ENCODE measurements at places on chromosomes 2 and 18. TPM values are rescaled to one million over a fixed set of nuclear protein-coding genes. Genes with fewer than 3 reads are reported as not detected.

DNA sequence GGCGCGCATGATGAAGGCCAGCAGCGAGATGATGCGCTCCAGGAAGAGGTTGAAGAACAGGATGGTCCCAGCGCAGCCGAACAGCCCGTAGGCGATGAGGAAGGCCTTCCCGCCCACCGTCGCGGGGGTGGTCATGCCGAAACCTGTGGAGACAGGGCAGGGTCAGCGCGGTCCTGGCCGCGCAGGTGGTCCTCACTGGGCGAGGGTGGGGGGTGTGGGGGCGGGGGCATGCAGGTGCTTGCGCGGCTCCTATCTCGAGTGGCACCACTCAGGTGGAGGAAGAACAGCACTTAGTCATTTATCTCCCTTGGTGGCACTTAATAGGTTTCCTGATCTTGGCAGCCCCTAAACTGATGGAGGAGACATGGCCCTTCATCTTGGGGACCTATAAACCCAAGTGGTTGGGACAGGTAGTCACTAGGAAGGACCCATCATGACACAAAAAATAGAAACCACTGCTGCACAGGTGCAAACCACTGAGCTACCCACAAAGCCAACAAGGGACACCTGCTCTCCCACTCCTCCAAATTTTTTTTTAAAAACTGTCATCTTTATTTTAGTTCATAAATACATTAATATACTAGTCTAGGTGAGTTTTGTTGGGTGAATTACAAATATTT is 118.8 kb downstream of the MSH2 start:
- no peak for DNase-seq

GRCh38 chr2:235008584-235009044 is 56.8 kb downstream of the SH3BP4 start:
- DNase-seq, result no peak

DNA sequence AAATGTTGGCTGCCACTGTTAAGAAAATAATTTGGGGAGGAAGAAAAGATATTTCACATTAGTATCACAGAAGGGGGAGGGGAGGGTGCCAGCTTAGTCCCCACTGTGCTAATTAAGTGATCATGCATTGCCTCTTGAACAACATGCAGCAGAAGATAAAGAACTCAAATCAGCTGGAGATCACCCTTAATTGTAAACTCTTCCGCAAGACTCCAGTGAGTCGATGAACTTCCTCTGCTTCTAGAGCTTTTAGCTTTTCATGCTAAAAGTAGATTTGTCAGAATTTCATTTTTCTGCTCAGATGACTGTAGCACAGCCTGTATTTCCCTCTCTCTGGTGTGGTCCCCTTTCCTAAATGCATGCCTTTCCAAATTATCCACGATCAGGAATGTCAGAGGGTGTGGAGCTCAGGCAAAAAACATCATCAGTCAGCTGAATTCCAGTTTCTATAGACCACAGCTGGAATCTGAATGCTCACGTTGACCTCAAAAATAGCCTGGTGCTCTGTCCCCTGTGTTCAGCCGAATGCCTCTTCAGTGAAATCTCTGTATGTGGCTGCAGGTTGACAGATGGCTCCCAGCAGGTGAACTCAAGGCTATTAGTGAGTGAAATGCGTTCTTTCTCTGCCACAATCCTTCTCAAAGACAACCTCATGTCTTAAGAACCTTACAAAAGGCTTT is 156.8 kb upstream of the UNC80 start:
- DNase-seq, result no peak

DNA sequence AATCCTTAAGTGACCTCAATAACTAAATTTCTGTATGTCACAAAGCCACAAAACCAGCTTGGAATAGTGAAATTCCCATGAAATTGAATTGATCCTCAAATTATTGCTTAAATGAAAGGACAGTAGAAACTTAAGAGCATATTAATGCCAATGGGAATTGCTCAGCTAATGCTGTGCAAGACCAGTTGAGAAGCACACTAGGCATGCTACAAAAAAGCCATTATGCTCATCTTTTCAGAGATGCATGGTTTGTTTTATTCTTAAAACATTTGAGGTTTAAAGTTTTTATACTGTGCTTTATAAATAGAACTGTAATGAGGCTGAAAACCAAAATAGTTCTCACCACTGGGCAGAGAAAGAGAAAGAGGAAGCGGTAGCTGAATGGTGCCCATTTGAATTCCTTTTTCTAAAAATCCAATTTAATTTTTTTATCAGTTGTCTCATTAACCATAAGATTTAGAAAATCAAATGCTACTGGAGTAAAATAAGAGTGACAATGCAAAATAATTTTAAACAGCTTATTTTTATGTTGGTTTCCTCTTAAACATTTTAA is 98.6 kb downstream of the LNPK start:
- DNase-seq, result no peak

GRCh38 chr18:52339891-52340371 is at the start of gene DCC:
TSS of gene DCC (plus strand) at chr18:52340197. CDS start at chr18:52340788, 591 bp downstream.
- peak; percentile 64 for DNase-seq

DNA sequence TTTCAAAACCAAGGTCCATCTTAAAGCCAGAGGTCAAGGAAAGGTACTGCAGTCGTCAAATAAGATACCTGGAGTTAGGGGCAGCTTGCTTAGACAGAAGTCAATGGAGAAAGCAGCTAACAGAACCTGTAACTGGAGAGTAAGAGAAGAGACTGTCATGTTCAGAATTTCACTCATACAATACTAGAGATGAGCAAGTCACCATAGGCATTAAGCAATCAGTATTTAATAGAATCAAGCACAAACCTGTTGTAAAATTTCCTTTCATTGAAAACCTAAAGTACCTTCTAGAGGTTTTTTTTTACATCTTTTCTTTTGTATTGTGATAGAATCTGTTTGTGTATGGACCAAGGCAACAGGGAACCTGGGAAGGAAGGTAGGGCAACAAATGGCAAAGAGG is 183.4 kb upstream of the ERBB4 start:
- DNase-seq, result no peak

DNA sequence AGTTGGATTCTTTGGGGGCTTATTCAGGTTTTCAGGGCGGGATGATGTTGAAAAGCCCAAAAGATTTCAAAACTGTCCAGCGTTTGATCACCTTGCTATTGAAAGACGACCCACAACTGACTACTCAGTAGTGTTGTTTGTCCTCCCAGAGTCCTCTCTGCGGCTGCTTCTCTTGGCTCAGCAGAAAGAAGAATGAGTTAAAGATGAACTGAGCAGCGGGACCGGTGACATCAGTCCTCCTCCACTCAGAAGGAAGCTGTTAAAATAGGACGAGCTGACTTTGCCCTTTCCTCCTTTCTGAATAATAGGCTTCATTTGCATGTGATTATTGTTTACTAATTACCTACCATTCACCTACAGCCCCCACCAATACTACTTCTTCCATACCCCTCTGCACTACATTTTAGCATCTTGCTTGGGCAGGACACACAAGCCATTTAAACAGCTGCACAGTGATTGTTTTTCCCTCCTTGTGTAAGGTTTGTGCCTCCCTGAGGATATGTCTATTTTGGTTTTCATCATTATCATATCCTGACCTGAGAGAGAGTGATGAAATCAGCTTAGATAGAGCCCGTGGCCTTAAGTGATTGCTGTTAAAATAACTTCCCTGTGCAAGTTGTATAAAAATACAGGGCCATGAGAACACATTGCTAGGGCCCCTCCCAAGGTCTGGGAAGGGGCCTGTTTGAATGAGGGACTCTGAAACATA is 261.8 kb downstream of the FHOD3 start:
- no peak for DNase-seq

GRCh38 chr2:46123013-46123412 is 174.2 kb upstream of the EPAS1 start:
- DNase-seq, result no peak

- DNase-seq, result no peak
These were observed 402.6 kb downstream of the NBAS start for GRCh38 chr2:15158532-15158931.

- DNase-seq, result no peak
These were observed 22.3 kb downstream of the KLF7 start for GRCh38 chr2:207143215-207144172.

GRCh38 chr2:163652751-163653150 is 83.1 kb downstream of the FIGN start:
- DNase-seq, result no peak

DNA sequence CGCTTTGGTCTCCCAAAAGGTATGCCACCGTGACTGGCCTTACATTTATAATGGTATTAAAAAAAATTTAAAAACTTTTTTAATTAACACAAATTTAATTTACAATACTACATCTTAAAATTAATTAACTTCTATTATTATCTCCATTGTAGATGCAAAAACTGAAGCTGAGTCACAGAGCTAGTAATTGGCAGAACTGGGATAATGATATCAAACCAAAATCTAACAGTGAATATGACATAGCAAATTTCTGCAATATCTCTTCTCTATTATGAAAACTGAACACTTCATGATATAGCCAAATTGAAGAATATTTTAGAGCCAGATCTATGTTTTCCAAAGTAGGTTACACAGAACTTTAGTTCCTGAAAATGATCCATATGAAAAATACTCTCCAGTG is 66.4 kb upstream of the CHAC2 start:
- no peak for DNase-seq

GRCh38 chr2:64244037-64244416 is 99.8 kb upstream of the PELI1 start:
- DNase-seq, result no peak

DNA sequence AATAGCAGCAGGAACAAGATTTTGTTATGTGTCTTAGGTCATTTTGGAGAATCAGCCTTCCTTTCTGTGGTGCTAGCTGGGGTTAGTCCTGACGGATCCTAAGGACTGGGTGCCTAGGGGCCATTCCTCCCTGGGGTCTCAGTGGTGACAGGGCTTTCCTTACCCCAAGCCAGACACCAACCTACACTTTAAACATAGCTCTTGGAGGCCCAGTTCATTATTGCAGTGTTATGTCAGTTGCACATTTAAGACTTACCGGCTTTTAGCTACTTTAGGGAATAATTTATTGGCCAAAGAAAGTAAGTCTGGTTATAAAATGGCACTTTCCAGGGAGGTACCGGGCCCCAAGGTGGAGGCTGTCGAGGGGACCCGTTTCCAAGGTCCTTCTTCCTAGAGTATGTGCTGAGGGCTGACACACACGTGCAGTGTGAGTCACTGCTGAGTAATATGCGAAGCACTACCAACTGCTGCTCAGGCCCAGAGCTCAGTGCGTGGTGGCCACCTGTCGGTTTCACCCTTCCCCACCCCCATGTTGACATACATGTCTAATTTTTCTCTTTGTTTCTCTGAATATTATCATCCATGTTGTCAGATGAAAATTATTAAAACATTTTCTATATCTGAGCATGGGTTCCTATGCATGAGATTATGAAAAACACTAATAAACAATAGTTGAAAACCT is 37.0 kb upstream of the GRHL1 start:
- DNase-seq, result peak; percentile 70

DNA sequence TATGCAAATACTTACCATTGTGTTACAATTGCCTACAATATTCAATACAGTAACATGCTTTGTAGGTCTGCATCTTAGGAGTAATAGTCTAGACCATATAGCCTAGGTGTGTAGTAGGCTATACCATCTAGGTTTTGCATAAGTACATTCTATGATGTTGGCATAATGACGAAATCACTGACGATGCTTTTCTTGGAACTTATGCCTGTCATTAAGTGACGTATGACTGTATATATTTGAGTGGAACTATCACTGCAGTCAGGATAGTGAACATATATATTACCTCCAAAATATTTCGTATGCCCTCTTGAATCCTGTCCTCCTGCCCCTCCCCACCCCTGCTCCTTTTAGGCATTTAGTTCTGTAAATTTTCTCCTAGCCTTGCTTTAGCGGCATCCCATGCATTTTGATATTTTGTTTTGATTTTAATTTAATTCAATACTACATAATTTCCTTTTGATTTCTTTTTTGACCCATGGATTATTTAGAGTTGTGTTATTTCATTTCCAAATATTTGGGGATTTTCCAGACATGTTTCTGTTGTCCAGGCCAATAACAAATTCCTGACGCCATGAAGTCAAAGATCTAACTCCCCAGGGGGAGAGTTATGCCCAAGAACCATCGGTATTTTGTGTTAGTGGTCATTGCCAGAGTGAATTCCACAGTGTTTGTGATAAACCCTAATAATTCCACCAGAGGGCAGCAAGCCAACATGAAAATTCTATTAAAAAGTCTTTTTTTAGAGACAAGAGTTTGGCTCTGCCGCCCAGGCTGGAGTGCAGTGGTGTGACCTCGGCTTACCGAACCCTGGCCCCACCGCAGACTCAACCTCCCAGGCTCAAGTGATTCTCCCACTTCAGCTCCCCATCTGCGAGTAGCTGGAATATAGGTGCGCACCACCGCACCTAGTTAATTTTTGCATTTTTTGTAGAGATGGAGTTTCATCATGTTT is 24.2 kb upstream of the CASP8 start:
- DNase-seq, result peak; percentile 53

DNA sequence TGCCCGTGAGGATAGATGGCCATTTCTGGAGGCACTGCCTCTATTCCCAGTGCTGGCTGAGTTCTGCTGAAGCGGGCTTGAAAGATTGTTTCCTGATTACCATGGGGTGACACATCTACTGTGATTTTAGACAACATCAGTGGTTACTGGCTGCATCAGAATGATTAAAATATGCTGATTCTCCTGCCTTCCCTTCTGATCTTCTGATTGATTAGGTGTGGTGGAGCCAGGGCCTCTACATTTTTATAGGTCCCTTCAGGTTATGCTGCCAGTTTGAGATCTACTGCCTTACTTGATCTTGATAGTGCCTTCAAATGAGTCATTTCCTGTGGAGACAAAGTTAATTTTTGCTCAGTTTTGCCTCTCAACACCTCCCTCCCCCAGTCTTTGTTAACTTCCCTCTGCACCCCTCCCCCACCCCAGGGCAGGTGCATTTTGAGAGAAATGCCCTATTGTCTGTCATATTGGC is 31.6 kb upstream of the SNORC start:
- no peak for DNase-seq

DNA sequence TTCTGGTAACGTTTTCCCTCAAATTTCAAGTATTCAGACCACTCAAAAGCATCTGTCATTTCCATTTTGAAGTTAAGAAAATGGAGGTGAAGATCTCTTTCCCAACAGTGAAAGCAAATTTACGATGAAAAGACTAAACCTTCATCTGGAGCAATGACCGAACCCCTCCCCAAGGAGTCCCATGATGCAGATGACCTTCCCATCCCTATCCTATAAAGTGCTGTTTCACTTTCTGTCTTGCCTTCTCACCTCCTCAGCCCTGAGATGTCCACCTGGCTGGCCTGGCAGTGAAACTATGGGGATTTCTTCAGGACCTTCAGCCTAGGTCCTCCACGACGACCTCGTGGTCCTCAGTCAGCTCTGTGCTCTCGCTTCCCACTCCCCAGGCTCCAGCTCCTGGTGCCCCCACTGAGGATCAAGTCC is 925 bp upstream of the NPC1 start:
- no peak for DNase-seq

GRCh38 chr2:219018286-219018685 is 23.0 kb downstream of the CFAP65 start:
- no peak for DNase-seq

Gene HOXD12
- not detected for total RNA-seq

Gene DSG4
- not detected for total RNA-seq

Gene LIMS3
- not detected for total RNA-seq

Gene SCYGR8
- not detected for total RNA-seq

Gene LOXHD1
- not detected for total RNA-seq

Gene HES6
- 4.8 TPM for total RNA-seq
